ENCODE measurements at places on chromosomes 11 and 22.

GRCh38 chr11:9884601-9885000 is 220.7 kb downstream of the SWAP70 start:
- no peak for DNase-seq

DNA sequence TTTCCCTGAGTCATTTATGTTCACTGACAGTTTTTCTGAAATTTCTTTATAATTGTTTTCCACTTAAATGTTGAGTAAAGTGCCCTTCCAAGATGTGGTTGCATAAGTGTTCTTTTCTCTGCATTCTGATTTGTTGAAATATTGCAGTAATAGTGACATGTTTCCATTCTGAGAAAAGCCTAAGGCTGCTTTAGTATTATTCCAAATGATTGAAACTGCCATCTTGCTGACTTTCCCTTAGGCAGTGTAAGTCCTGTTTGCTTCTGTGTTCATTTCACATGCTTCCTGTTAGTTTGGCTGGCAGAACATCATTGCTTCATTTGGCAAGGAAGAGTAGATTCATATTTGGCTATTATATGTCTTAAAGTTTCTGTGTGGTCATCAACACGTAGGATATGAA is 146.5 kb downstream of the ELP4 start:
- DNase-seq = no peak

- no peak for DNase-seq
Observed at GRCh38 chr11:131886201-131886600, 515.8 kb downstream of the NTM start.

DNA sequence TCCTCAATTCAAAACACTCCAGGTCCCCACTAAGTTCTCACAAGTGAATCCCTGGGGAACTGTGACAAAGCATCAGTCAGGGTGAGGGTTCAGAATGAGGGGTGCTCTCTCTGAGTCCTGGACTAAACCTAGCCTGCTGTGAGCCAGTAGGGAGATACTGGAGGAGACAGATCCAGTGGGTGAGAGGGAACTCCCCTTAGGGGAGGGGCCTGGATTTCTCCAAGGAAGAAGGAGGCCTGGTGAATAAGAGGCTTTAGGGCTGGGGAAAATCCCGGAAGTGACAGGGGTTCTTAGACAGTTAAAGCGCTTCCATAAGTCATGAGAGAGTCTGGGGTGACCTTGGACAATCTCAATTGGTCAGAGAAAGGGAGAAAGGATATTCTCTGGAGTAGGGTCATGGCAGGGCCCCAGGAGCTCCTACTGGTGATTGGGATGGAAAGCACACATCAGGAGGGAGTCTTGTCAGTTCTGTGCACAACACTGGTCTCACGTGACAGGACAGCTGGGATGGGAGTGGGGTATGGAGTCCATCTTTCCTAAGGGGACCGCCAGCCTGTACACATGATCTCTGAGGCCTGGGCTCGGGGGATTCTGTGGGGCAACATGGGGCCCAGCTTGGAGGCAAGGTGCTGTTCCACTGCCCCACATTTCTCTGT is 1.5 kb downstream of the TBC1D10A start:
- DNase-seq = no peak
